ENCODE measurements at places on chromosomes 5 and 9.

- peak; percentile 13 for DNase-seq
These were observed 19.5 kb upstream of the ASPN start for GRCh38 chr9:92501671-92502393.

- DNase-seq = no peak
These were observed 53.3 kb downstream of the IL33 start for GRCh38 chr9:6268826-6269397.

GRCh38 chr5:73321757-73322436 lies 126.7 kb downstream of the FOXD1 start:
- DNase-seq = no peak

DNA sequence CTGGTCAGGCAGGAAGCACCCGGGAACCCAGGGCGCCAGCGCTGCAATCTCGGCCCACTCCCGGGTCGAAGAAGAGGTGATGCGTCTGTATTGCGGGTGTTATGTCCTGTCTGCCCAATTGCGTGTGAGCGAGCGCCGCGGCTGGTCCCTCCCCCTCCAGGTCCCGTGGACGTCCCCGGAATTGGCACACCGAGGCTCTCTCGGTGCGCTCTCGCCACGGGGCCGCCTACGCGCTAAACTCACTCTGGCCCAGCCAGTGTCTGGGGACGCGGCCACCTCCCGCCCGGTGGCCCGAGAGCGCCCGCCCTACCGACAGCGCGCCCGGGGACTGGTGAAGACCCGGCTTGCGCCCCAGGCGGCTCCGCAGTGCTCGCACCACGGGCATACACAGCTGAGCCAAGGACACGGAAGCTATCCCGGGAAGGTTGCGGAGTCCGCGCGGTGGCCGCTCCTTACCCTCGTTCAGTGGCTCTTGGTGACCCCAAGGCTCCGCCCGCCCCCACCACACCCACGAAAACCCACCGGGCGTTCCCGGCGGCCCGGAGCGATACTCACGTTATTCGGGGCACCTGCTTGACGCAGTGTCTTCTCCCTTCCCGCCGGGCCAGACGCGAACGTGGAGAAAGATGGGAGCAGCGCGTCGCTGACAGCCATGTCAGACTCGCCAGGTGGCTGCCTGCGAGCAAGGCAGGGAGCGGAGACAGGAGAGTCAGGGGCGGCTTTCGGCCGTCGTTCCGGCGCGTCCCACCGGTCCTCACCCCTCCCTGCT lies 1.0 kb downstream of the KLF4 start:
- peak; percentile 27 for DNase-seq

GRCh38 chr5:68441309-68442073 lies 225.9 kb downstream of the PIK3R1 start:
- no peak for DNase-seq

DNA sequence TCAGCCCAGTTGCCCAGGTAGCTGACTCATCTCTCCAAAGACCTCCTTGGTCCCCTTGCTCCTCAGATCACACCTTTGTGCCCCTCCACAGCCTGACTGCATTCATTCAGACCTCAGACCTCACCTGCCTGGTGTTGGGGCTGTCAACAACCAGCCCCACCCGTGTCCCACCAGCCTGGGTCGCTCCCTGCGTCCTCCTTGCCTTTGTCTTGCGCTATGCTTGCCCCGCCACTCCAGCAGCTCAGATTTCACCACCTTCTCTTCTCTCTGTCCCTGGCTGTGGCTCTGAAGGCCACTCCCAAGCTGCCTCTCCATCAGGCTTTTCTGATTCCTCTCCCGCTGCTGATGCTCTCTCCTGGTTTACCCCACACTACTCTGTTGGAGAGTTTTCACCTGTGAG lies 103.5 kb downstream of the MVB12B start:
- no peak for DNase-seq

DNA sequence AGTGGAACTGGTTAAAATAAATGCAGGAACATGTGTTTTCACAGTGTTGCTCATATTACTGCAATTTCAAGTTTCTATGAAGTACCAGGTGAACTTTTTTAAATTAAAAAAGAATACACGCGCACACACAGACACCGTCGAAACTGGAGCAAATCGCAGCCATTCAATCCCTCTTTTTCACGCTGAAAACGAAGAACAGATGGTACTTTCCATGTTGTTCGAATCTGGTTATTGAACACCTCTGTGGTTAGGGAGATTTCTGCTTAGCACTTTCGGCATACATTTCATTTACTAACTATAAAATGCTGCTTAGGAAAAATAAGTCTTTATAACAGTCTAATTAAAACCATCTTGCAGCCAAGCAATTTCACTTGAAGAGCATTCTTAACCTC lies 6.8 kb downstream of the ZNF608 start:
- no peak for DNase-seq

- no peak for DNase-seq
These were observed 450.2 kb downstream of the NR2F1-AS1 start for GRCh38 chr5:93130624-93131490.

DNA sequence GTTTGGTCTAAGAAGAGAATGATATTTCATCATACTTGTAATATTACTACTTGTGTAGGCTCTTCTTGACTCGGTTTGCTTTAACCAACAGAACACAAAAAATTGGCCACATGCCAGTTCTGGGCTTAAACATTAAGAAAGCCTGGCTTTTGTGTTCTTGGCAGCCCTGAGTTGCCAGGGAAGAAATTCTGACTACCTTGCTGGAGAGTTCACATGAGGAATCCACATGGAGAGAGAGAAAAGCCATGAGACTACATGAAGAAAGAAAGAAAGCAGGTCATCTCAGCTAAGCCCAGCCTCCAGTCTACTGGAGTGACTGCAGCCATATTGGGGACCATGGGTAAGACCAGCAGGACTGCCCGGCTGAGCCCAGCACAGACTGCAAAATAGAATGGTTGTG lies 524.8 kb downstream of the RAB3C start:
- no peak for DNase-seq

DNA sequence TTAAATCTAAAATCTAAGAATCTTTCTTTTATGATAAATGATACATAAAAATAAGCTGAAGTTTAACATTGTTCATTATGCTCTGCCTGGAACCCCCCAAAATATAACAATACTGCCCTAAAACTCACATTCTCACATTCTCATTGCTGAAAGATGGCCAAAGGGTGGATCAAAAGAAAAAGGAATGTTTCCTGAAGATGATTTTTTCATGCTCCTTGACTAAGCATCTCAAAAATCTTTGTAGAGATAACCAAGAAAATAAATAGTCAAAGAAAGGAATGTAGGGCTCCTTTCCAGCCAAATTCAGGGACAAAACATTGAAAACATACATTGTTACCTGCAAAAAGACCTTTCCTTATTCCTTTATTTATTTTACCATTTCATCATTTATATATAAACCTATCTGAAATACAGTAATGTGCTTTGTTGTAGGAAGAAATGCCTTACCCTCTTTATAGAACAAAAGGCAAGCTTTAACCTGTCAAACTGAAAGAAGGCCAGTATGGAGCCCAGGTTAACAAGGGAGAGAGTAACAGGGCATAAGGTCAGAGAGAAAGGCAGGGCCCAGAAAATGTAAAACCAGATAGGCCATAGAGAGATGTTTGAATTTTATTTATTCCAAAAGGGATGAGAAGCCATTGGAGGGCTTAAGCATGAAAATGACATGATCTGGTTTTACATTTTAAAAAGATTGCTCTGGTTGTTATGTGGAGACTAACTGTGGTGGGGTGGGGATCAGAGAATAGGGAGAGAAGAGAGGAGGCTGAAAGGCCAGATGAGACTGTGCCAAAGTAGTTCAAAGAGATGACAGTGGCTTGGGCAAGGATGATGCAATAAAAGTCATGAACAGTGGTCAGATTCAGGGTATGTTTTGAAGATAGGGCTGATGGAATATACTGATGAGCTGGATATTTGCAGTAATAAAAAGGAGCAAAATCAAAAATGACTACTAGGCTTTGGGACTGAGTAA lies 37.3 kb upstream of the CDK5RAP2 start:
- no peak for DNase-seq

- DNase-seq = no peak
These were observed 177.5 kb downstream of the C5orf15 start for GRCh38 chr5:133790898-133791297.

DNA sequence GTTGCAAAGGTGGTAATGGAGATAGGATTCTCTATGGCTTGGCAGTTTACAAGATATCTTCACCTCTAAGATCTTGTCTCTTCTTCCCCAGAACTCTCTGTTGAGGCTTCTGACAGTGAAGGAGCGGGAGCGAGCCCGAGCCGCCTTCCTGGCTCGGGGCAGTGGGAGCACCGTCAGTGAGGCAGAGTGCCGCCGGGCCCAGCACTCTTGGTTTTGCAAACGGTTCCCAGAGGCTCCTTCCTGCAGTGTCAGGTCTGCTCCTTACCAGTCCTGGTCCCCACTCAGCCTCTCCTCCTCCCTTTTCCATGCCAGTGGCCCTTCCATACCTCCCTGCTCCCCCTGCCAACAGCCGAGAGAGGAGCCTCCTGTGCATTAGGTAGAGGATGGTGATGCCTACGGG lies 12.6 kb upstream of the DNAJB5 start:
- no peak for DNase-seq

DNA sequence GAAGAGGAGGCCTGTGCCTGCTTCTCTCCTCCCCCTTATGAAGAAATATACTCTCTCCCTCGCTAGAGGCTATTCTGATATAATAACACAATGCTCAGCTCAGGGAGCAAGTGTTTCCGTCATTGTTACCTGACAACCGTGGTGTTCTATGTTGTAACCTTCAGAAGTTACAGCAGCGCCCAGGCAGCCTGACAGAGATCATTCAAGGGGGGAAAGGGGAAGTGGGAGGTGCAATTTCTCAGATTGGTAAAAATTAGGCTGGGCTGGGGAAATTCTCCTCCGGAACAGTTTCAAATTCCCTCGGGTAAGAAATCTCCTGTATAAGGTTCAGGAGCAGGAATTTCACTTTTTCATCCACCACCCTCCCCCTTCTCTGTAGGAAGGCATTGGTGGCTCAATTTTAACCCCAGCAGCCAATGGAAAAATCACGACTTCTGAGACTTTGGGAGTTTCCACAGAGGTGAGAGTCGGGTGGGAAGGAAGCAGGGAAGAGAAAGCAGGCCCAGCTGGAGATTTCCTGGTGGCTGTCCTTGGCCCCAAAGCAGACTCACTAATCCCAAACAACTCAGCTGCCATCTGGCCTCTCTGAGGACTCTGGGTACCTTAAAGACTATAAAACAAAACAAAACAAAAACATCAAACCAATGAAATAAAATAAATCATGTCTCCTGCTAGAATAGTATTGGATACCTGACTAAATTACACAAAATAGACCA lies 1.3 kb downstream of the TMEM174 start:
- DNase-seq = no peak

GRCh38 chr5:142827934-142828576 lies 57.9 kb downstream of the ARHGAP26 start:
- DNase-seq = no peak

DNA sequence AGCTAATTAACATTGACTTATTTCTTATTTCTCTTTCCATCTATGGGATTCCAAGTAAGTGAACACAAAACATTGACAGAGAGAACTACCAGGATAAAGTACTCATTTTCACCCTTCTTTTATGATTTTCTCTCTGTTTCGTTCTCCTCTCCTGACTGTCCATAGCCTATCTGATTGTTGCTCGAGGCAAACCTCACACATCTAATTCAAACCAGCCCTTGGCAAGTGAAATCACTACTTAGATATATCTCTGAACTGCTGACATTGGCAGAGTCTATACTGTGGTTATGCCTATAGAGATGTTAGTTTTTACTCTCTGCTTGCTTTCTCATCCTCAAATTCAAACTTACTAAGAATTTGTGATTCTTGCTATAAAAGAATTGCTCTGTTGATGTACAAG lies 248.8 kb downstream of the ISL1 start:
- no peak for DNase-seq
